ENCODE measurements at places on chromosomes 11 and 22. TPM values are rescaled to one million over a fixed set of nuclear protein-coding genes. Genes with fewer than 3 reads are reported as not detected.

MYEOV gene
- total RNA-seq, result 2.6 TPM

OR8G1 gene
- not detected for total RNA-seq

ST13 gene
- total RNA-seq, result 196 TPM

OVCH2 gene
- 2.5 TPM for total RNA-seq

LMO2 gene
- 60.6 TPM for total RNA-seq

SLN gene
- total RNA-seq, result not detected

LGALS12 gene
- 0.44 TPM for total RNA-seq

SCGB1D2 gene
- 0.60 TPM for total RNA-seq

POLR2L gene
- 107 TPM for total RNA-seq

GP1BB gene
- 1.9 TPM for total RNA-seq

THOC5 gene
- 37.9 TPM for total RNA-seq

ELP4 gene
- total RNA-seq, result 20.3 TPM

APOL4 gene
- total RNA-seq, result 8.7 TPM

KRTAP5-1 gene
- not detected for total RNA-seq

GAS2L1 gene
- total RNA-seq, result 27.2 TPM

Measured in kidney (tissue), 22 donors.